ENCODE measurements at places on chromosomes 6 and 20.

- DNase-seq, result no peak
Observed at GRCh38 chr20:45918182-45918737, 6.3 kb upstream of the PLTP start.

DNA sequence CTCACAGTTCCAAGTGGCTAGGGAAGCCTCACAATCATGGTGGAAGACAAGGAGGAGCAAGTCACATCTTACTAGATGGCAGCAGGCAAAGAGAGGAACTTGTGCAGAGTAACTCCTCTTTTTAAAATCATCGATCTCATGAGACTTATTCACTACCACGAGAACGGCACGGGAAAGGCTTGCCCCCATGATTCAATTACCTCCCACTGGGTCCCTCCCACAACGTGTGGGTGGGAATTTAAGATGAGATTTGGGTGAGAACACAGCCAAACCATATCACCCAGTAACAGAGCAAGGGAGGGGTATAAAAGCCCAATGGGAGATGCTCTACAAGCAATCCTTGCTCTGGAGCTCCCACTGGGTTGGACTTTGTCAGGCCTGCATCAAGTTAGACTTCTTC, 80.4 kb downstream of the JPH2 start:
- DNase-seq, result no peak

GRCh38 chr6:130215526-130215925, 7.2 kb downstream of the SAMD3 start:
- DNase-seq, result no peak

DNA sequence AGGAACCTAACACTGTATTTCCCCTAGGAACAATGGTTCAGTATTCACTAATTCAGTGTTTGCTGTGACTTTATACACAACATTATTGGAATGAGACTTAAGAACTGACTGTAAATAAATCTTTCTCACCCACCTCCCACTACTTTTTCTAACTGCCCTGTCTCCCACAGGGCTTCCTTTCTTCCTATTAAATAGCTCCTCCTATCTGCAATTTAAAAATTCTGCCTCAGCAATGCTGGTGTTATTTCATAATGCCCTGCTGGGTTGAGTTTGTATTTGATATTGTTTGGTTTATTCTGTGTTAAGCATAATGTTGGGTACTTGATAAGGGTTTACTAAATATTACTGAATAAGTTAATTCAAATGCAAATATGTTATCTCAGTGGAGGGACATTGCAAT, 573.1 kb upstream of the RNF217 start:
- no peak for DNase-seq

GRCh38 chr6:135393289-135393688, 104.3 kb downstream of the AHI1 start:
- DNase-seq, result no peak
